ENCODE measurements at places on chromosomes 12 and 14.

DNA sequence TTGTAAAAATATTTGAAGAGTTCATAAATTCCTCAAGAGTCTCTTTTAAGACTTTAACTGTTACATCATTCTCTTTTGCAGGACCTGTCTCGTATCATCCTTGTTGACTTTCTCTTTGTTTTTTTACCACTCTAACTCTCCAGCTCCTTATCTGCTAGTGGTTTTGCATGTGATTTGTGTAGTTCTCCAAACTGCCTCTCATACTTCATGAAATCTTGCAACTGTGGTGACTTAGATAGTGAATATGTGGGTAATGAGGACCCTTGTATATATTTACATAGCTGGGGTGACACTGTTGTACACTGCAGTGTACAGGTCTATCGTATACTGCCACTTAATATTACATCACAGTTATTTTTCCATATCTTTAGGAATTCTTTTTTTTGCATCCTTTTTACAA, 40.2 kb upstream of the EMP1 start:
- no peak for DNase-seq

- DNase-seq, result no peak
Measured at GRCh38 chr12:107287436-107288413, 194.4 kb upstream of the CRY1 start.

DNA sequence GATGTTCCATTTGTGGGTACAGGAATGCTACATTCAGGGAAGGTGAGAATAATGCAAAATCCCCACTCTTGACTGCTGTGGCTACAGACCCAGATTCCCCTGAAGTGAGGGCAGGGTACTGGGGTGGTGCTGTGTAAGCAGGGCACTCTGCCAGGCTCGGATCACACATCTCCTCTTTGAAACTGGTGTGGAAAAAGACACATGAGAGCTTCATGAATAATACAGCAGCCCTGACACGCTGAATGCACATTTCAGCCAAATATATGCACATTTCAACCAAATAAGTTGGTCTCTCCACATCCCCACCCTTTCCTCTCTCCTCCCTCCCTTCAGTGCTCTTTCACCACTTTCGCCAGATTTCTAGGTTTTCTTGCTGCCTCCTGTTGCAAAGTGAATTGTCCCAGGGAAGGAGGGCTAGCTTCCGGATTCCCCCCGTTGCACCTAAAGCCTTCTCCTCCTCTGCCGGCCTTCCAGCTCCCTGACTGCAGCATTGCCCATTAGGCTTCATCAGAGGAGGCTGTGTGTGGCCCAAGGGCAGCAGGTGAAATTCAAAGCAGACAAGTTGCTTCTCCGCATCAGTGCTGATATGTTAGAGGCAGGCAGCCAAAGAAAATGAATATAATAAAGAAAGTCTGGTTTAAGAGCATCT, 118.2 kb upstream of the TMCC3 start:
- no peak for DNase-seq

- DNase-seq, result no peak
Measured at GRCh38 chr12:127306604-127307215, 960.3 kb upstream of the TMEM132C start.

DNA sequence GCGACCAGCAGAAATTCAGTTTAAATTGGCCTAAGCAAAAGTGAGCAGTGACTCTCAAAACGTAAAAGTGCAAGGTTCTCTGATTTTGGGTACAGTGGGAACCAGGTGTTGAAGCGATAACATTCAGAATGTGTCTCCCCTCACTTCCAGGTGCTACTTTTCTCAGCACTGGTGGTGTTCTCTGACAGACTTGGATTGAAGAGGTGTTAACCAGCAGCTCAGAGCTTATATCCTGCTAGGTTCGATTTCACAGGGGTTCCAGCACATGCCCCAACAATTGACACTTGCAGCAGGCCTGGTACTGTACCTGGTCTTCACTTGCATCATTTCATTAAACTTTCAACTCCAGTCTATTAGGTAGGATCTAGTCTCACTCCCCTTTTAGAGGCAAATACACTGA, 680.2 kb downstream of the VRK1 start:
- DNase-seq, result no peak

GRCh38 chr14:30993071-30993470, 32.4 kb upstream of the AP4S1 start:
- no peak for DNase-seq

- DNase-seq, result no peak
Measured at GRCh38 chr12:3042394-3042793, 34.8 kb upstream of the TSPAN9 start.

DNA sequence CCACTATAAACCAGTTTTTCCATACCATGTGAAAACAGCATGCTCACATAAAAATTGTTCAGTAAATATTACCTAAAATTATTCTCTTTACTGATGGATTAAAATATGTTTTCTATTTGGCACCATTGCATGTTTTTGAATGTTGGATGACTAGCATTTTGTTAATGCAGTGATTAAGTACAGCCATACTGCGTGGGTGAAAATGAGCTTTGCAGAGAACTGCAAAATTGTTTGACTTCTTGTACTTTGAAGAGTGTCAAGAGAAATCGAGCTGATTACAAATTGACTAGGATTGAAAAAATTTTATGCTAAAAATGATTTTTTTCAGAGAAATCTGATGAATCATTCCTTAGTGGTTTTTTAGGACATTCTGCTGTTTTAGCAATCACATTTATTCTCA, 452.9 kb downstream of the RPL10L start:
- no peak for DNase-seq

DNA sequence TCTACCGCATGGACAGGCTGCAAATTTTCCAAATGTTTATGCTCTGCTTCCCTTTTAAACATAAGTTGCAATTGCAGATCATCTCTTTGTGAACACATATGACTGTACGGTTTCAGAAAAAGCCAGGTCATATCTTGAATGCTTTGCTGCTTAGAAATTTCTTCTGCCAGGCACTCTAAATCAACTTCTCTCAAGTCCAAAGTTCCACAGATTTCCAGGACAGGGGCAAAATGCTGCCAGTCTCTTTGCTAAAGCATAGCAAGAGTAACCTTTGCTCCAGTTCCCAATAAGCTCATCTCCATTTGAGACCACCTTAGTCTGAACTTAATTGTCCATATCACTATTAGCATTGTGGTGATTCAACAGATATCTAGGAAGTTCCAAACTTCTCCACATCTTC, 13.6 kb upstream of the RERGL start:
- no peak for DNase-seq

DNA sequence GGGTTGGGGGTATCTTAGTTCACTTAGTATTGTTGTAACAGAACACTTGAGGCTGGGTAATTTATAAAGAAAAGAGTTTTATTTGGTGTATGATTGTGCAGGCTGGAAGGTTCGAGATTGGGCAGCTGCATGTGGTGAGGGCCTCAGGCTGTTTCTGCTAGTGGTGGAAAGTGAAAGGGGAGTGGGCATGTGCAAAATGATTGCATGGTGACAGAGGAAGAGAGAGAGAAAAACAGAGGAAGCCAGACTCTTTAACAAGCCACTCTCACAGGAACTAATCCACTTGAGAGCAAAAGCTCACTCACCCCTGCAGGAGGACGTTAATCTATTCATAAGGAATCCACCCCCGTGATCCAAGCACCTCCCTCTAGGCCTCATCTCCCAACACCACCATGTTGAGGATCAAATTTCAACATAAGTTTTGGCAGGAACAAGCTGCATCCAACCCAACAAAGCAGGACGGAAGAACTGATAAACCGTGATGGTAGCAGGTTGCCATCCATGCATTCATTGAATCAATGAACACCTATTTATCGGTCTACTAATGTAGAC, 165.0 kb upstream of the GZMB start:
- DNase-seq, result no peak

GRCh38 chr14:92680781-92681650, 67.4 kb downstream of the LGMN start:
- peak; percentile 61 for DNase-seq

- DNase-seq, result no peak
Measured at GRCh38 chr12:124774462-124775167, 89.0 kb downstream of the SCARB1 start.

DNA sequence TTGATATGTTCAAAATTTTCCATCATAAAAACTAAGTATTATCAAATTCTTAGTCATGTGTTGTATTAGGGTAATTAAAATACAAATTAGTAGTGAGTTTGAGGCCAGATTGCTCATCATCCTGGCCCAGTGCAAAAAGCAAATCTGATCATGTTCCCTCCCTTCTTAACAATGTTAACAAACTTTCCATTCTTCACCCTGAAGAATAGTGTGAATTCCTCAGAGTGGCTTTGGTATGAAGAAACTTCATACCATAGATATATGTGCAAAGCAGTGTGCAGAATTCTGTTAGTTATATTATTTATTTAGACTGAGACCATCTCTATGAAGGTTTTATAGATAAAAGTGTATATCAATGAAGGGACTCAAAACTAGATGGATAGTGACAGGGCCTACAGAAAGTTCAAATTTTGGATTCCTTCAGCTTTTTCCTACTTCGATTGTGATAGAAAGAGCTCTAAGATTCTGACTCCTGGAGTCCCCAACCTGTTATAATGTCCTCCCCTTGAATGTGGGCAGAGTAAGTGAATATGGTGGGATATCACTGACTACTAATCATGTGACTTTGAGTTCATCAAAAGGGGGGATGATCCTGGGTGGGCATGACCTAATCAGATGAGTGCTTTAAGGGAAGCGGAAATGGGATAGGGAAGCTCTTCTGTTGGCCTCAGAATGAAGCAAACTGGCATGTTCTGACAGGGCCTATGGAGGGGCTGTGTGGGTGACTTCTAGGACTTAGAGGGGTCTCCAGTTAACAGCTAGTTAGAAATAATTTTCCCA, 271.4 kb downstream of the BTG1 start:
- no peak for DNase-seq

- DNase-seq, result no peak
Measured at GRCh38 chr14:95092723-95093122, 64.6 kb downstream of the DICER1 start.

- no peak for DNase-seq
Measured at GRCh38 chr14:95300697-95301526, 18.8 kb downstream of the CLMN start.

DNA sequence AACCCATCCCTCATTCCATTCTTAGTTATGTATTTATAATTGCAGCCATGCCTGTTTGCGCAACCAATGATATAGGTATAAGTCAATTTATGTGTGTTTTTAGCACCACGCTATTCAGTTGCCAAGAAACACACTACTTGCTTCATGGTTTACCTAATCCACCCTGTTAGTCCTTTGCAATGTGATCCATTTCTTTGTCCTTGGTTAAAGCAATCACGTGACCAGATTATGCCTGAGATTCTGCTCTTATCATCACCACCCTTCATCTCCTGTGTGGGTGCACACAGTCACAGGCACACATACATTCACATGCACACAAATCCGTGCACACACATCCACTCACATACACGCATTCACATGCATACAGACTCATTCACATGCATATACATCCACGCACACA, 52.3 kb upstream of the KCNA5 start:
- no peak for DNase-seq

GRCh38 chr12:120397824-120398540, 29.0 kb upstream of the MSI1 start:
- DNase-seq, result no peak

- DNase-seq, result no peak
Measured at GRCh38 chr12:42213023-42213422, 25.0 kb downstream of the YAF2 start.

- DNase-seq, result no peak
Measured at GRCh38 chr14:71243697-71244096, 336.4 kb downstream of the PCNX1 start.

GRCh38 chr14:23366426-23366921, 1.5 kb upstream of the EFS start:
- no peak for DNase-seq

- no peak for DNase-seq
Measured at GRCh38 chr12:59375633-59376032, 220.2 kb upstream of the SLC16A7 start.

DNA sequence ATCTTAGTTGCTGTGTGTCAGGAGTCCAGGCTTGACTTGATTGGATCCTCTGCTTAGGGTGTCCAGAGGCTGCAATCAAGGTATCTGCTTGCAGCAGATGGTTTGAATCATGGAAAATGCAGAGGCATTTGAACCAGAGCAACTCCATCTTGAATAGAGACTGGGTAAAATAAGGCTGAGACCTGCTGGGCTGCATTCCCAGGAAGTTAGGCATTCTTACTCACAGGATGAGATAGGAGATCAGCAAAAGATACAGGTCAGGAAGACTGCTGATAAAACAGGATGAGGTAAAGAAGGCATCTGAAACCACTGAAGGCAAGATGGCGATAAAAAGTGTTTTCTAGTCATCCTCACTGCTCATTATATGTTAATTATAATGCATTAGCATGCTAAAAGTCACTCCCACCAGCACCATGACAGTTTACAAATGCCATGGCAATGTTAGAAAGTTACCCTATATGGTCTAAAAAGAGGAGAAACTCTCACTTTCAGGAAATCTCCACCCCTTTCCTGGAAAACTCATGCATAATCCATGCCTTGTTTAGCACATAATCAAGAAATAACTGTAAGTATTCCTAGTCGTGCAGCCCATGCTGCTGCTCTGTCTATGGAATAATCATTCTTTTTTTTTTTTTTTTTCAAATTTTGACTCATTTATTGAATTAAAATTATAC, 218.3 kb upstream of the CPNE8 start:
- DNase-seq, result no peak

- DNase-seq, result no peak
Measured at GRCh38 chr14:50659327-50659974, 8.7 kb downstream of the SAV1 start.

DNA sequence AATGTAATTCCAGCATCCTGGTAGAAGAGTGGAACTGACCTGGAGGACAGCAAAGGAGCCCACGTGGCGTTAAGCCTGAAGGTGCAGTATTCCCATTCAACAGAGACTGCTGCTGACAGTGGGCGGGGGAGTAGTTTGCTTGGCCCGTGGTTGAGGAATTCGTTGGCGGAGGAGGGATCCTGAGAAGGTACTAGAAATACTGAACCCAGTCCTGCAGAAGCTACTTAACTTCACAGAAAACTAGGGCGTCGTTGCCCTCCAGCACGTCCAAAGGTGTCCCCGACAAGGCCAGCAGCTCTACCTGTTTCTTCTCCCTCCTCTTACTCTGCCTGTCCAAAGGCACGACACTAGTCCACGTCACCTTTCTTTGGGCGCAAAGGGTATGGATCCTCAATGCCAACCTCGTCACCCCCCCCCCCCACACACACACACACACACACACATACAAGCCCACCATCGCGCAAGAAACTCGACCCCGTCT, 303 bp downstream of the PUS7L start:
- no peak for DNase-seq

- DNase-seq, result no peak
Measured at GRCh38 chr12:121009741-121010140, 6.5 kb downstream of the C12orf43 start.

- no peak for DNase-seq
Measured at GRCh38 chr12:43945983-43946382, 110.1 kb downstream of the TMEM117 start.

Data from activated CD4-positive, alpha-beta T cell treated with anti-CD3 and anti-CD28 coated beads for 1 hour (primary cell).